ENCODE measurements at places on chromosomes 12 and 14.

- DNase-seq, result no peak
Measured at GRCh38 chr12:68977909-68978610, 45.1 kb upstream of the CPM start.

DNA sequence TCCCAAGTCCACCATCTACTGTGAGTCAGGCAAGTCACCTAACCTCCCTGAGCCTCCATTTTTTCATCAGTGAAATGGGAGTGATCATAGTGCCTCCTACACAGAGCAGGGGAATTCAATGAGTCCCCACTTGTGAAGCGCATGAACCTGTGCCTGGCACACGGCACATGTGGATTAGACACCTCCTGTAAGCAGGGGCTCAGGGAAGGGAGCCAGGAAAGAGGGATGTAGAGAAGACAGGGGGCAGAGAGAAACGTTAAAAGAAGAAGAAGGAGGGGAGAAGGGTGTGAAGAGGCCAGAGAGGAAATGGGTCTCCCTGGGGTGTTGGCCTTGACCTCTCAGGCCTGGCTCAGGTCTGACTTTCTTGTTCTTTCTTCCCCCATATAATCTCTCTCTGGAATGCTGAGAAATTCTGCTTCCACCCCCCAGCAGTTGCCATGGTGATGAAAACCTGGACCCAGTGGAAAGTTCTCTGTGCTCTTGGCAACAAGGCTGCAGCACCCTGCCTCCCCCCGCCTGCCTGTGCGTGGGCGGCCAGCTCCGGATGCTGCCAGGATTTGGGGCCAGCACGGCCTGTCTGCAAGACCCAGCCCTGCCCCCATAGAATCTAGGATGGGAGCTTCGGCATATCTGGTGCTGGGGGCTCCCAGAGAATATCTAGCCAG, 94.5 kb downstream of the CALM1 start:
- no peak for DNase-seq

GRCh38 chr14:51202914-51203665, 37.0 kb upstream of the TMX1 start:
- DNase-seq, result no peak

DNA sequence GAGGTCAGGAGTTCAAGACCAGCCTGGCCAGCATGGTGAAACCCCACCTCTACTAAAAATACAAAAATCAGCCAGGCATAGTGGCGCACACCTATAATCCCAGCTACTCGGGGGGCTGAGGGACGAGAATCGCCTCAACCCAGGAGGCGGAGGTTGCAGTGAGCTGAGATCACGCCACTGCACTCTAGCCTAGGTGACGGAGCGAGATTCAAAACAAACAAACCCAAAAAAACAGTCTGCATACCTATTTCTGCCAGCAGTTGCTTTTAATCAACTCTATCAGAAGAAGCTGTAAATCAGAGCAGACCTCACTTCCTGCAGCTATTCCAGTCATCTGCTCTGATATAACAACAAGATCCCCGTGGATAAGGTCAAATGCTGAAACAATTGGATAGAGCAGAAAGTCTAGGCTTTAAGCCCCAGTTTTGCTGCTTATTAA, 50.5 kb downstream of the LIMA1 start:
- DNase-seq, result no peak

DNA sequence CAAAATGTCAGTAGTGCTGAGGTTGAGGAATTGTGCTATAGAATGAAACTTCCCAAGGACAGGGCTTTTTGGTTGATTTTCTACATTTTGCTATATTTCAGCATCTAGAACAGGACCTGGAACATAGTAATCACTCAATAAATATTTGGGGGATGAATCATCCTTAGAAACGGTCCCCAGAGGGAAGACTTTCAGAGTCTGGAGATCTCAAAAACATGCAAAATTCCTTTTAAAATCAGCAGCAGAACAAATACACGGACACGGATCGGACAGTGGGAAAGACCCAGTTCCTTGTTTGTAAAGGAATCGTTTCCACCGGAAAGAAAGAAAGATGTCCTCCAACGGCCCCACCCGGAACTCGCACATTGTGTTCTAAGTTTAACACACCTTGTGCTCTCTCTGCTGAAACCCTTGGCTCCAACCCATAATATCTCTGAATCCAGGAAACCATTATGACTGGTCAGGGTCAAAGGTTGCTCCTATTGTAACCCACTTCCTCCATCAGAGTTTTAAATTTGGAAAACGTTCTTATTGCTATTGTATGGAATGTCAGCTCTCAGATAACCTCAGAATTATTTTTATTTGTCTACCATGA, 617.2 kb downstream of the MED13L start:
- no peak for DNase-seq

DNA sequence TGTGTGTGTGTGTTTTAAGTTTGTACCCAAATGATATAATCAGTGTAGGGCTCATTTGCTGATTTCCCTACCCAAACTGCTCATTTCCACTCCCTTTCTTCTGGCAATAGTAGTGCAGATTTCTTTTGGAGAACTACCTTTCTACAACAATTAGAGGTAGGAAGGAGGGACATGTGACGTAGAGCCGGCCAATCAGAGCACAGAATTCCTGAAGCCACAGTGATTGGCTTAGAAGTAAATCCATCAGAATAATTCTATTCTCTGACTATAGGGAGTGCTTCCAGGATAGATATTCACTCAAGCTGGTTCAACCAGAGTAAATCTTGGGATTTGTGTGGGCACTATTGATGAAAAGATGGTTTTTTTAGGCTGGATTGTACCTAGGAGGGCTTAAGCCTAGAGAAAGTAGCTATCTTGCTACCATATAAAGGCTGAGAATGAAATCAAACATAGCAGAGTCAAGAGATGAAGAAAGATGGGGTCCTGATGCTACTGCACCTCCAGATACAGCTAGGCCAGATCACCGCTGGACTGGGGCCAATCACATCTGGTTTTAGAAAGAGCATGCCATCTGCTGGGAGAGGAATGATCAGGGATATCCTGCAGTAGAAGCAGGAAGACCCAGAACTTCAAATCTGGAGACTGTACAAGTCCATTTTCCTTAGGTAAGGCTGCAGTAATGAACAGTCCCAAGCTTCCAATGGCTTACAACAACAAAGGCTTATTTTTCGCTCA, 54.1 kb upstream of the NUAK1 start:
- no peak for DNase-seq
